ENCODE measurements at places on chromosomes 16 and 17.

DNA sequence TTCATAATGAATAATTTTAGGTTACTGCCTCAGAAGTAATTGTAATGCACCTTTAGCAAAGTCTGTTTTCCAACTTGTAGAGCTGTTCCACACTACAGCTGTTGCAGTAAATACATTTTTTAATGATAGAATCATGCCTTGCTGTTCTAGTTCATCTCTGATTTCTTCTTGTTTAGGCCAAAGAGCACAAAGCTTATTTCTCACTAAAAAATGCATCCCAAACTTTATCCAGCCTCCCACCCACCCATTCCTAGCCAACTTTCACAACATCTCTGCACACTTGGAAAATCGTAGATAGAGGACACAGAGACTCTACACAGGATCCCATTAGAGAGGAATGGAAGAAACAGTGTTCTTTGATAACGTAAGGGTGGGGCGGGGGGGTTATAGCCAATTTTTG, 252.2 kb upstream of the DYNLRB2 start:
- no peak for DNase-seq

DNA sequence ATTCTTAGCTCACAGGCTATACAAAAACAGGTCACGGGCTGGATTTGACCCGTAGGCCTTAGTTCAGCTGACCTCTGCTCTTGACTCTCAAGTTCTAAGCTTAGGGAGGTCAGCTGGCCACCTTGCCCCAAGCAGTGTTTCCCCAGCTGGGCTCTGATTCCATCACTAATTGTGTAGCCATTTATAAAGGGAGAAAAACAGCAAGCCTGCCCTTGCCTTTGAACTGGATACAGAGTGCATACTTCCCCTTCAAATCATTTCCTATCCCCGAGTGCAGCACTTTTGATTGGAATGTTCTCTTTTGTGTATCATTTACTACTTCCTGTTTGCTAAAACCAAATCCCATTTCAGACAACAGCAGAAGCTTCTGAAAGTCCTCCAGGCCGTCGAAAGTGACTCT, 153.6 kb downstream of the KATNIP start:
- no peak for DNase-seq

GRCh38 chr16:22614271-22614947, 103.7 kb downstream of the NPIPB5 start:
- no peak for DNase-seq

- DNase-seq = peak; percentile 92
Observed at GRCh38 chr17:44308320-44308818, at the start of gene RUNDC3A. RUNDC3A (plus strand) TSS chr17:44308601; CDS start chr17:44308833, 232 bp downstream.

- no peak for DNase-seq
Observed at GRCh38 chr16:19974607-19975006, 90.0 kb upstream of the GPRC5B start.

- DNase-seq = no peak
Observed at GRCh38 chr17:79650861-79651260, 40.0 kb upstream of the RBFOX3 start.

DNA sequence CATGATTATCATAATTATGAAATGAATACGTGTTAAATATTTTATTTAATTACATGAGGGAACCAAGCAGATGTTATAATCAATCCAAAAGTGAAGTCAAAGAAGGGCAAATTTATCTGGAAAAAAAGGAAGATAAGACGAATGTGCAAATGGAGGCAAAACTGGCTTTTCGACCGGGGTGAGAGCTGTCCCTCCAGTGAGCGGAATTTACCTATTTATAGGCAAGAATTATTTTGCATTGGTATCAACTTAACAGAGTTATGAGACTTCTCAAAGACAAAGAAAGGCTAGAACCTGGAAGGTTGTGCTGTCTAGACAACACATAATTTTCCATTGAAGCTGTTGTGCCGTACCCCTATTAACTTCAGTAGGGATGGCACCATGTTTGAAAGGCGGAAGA, 1.4 kb upstream of the GGA2 start:
- DNase-seq = no peak

DNA sequence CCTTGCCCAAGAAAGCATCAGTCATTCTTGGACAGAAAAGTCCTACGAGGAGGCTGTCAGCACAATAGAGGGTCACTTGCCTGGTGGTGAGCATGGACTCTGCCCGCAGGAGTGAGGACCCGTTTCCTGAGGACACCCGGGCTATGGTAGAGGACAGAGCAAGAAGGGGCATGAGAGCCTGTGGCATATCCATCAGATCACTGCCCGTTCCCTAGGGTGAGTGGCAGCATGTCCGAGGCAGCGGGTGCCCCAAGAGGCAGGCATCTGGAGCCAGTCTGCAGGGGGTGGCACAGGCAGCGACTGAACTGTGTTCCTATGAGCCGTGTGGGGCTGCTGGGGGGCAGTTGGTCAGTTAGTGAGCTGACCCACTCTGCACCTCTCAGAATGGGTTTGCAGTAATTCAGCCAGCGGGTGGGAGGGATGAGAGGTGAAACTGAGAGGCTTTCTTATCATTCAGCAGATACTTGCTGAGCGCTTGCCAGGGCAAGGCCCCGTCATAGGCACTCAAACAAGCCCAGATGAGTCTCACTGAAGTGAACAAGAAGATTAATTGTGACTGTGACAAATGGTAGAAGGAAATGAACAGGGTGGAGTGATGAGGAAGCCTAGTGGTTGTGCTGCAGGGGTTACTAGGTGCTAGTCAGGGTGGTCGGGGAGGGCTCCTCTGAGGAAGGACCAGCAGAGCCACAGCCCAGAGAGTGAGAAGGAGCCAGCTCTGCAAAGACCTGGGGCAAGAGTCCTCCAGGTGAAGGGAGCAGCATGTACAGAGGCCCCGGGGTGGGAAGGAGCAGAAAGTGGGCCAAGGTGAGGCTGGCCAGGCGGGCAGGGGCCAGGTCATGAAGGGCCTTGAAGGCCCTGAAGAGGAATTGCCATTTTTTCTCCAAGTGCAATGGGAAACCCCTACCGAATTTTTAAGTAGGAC, 87.9 kb downstream of the CLEC16A start:
- no peak for DNase-seq

DNA sequence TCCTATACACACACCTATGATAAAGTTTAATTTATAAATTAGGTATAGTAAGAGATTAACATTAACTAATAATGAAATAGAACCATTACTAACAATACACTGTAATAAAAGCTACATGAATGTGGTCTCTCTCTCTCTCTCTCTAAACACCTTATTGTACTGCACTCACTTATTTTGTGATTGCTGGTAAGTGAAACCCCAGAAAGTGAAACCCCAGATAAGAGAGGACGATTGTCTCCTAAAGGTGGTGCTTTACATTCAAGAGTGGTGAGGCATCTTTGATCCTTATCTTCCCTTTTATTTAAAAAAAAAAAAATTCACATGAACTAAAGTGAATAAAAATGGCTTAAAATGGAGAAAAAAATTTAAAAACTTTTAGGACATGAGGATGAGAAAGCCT, 80.1 kb upstream of the TRAP1 start:
- DNase-seq = no peak

- peak; percentile 69 for DNase-seq
Observed at GRCh38 chr16:17313085-17313611, 157.6 kb downstream of the XYLT1 start.

Measured in common myeloid progenitor, CD34-positive (primary cell).